ENCODE measurements at places on chromosomes 12 and 14.

GRCh38 chr12:9991876-9992275 lies 7.0 kb downstream of the CLEC1B start:
- DNase-seq: no peak

GRCh38 chr14:49972823-49973222 lies 79.9 kb downstream of the ARF6 start:
- no peak for DNase-seq

- DNase-seq: no peak
Measured at GRCh38 chr12:31317471-31318395, 8.2 kb downstream of the SINHCAF start.

DNA sequence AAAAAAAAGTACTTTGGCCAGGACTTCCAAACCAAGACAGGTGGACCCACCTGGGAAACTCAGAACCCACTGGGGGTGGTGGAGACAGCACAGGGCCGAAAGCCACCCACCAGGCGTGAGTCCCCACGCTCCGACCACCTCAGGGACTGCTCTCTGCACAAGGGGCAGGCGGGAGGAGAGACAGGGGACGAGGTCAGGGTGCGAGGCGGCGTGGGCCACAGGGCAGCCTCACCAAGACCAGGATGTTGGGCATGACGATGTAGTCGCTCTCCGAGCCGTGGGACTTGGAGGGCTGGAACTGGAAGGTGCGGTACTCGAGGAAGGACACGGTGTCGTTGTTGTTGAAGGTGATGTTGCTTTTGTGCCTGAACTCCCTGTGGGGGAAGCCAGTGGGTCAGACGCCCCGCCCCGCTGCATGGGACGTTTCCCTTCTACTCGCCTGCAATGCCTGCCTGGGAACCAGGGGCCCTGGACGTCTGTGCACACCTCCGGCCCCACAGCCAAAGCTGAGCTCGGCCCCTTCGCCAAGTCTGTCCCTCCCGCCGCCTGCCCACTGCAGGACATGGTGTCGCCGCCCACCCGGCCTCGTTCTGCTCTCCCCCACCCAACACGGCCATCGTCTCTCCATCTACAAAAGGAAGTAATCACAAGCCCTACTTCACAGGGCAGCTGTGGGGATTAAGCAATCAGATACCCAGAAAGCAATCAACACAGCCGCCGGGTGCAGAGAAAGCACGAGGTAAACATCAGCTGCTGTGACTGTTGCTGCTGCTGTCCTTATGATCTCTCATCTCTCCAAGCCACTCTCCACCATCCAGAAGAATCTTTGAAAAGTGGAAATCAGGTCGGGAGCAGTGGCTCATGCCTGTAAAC lies 48.7 kb downstream of the SCARB1 start:
- no peak for DNase-seq

DNA sequence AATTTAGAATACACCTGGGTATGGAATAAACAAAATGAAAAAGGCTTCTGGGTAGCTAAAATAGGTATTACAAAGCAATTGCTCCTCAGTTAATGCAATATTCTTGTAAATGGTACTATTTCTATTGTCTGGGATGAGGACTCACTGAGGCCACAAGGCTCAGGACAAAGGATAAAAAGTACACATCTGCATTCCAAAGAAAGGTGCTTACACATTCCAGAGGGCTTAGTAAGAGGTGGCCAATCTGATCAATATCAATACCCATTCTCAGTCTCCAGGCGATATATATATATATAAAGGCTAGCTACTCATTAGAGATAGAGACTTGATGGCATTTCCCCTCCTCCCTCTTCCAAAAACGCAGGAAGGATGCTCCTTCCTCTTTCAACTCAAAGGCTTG lies 43.8 kb downstream of the ATXN7L3B start:
- DNase-seq: no peak

DNA sequence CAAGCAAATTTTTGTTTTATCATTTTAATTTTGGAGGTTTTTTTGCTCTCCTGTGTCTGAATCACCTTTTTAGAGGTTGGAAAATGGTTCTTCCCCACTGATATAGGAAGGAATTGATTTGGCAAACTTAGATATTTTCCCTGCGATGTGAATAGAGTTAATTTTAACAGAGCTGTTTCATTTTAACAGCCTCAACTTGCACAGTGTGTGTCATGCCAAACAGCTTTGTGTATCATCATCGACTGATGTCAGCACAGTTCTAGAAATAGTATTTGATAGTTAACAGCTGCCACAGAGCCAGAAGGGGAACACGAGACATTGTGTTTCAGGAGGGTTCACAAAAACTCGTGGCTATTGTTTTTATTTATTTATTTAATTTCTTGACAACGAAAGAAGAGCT lies 243.1 kb upstream of the FOXN3 start:
- no peak for DNase-seq

DNA sequence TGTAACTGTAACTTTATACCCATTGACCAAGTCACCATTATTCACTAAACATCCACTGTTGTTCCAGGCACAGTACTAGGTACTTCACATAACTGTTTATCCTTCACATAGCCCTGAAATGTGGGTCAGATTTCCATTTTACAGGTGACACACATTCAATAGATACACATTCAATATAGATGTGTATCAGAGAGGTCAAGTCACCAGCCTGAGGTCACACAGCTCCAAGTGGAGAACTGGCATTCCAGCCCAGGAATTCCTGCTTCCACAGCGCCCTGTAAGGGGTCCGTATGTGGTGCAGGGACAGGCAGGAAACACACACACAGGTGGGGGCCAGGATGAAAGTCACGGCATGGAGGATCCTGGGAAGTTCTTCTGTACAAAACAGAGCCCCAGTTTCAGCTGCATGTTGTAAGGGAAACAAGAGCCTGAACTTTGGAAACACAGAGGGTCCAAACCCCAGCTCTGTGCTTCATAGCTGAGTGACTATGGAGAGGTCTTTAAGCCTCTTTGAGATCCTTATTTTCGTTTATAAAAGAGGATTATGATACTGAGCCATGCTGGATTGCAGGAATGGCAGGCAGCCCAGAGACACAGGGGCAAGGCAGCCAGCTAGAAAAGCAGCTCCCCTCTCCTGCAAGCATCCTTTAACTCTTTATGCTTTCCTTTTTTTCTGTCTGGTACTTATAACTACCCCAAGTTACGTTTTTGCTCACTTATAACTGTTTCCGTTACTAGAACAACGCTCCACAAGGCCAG lies 50.3 kb upstream of the DICER1 start:
- DNase-seq: no peak

- DNase-seq: no peak
Measured at GRCh38 chr14:61997161-61997560, 234.9 kb downstream of the SNAPC1 start.
